ENCODE measurements at places on chromosomes 7 and 10. TPM values are rescaled to one million over a fixed set of nuclear protein-coding genes. Genes with fewer than 3 reads are reported as not detected.
A peak's percentile ranks its signal among the peaks of the same experiment; 100 is the strongest.

- H3K36me3 ChIP-seq = no peaks in the 10 kb centered on the region
- no peak overlapping the region for H3K27ac ChIP-seq
- H3K4me3 ChIP-seq = no peak overlapping the region
- H3K4me1 ChIP-seq = no peaks in the 10 kb centered on the region
Observed at GRCh38 chr10:131424836-131425491, 113.4 kb upstream of the TCERG1L start.

GRCh38 chr7:128076196-128076795, 45.1 kb upstream of the LRRC4 start:
- no peak overlapping the region for H3K4me3 ChIP-seq
- DNase-seq = no peak
- H3K4me1 ChIP-seq = no peaks in the 10 kb centered on the region
- H3K36me3 ChIP-seq = no peaks in the 10 kb centered on the region
- H3K27me3 ChIP-seq = no peaks in the 10 kb centered on the region
- H3K27ac ChIP-seq = no peak overlapping the region

- H3K4me1 ChIP-seq = no peaks in the 10 kb centered on the region
- H3K27ac ChIP-seq = no peak overlapping the region
- no peaks in the 10 kb centered on the region for H3K27me3 ChIP-seq
- no peaks in the 10 kb centered on the region for H3K36me3 ChIP-seq
Observed at GRCh38 chr7:7972922-7973594, 4.5 kb downstream of the GLCCI1 start.

DNA sequence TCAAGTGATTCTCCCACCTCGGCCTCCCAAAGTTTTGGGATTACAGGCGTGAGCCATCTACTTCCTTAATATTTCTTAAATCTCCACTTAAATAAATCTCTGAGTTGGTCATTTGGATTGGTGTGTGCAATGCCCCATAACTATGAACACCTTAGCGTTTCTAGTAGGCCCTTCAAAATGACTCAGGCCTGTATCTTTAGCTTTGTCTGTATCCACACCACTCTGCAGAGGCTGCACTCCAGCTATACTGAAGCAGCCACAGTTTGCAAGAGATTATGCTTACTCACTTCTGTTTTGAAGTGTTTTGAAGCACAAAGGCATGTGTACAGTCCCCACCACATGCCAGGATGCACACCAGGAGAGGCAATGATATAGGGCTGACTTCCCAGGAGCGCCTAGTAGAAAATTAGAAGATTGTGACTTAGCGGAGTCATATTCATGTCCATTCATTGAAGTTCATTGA, 2.4 kb upstream of the ST7 start:
- peaks cover 12% of the 10 kb centered on the region for H3K4me1 ChIP-seq
- no peaks in the 10 kb centered on the region for H3K36me3 ChIP-seq
- H3K27ac ChIP-seq = peak overlapping the region; percentile 7
- H3K27me3 ChIP-seq = no peaks in the 10 kb centered on the region
- no peak overlapping the region for H3K4me3 ChIP-seq

DNA sequence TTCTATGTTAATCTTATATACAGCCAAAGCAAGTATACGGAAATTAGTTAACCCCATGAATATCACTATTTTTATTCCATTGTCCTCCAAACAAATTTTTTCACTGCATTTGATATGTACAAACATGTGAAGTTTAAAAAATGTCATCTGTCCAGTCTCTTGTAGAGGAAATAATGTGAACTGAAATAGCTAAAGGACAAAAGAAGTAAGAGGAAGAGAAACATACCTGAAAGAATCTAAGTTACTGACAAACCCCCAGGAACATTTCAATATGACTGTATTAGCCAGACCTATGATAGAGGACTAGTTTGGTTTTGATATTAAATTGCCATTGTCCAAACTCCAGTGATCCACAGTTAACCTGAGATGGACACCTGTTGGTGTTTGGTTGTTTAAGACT, 80.6 kb downstream of the NRCAM start:
- no peaks in the 10 kb centered on the region for H3K4me1 ChIP-seq
- H3K36me3 ChIP-seq = no peaks in the 10 kb centered on the region
- H3K4me3 ChIP-seq = no peak overlapping the region
- H3K27ac ChIP-seq = no peak overlapping the region
- H3K27me3 ChIP-seq = no peaks in the 10 kb centered on the region

DNA sequence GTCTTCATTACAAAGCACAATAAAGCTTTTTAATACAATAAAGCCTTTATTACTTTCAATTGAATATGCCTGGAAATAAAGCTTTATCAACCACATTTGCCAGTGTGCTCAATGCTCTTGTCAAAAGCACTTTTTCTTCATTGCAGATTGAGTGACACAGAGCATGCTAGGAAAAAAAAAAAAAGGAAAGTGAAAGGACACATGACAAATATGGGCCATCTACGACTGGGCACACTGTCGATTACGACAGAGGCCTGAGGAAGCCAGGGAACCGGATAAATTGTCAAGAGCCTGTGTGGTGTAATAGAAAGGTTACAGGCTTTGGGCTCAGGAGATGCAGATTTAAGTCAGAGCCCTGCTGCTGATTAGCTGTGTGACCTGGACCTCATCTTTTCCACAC, 84.8 kb upstream of the LRGUK start:
- H3K4me3 ChIP-seq = no peak overlapping the region
- H3K27ac ChIP-seq = no peak overlapping the region
- H3K27me3 ChIP-seq = no peaks in the 10 kb centered on the region
- H3K36me3 ChIP-seq = no peaks in the 10 kb centered on the region
- no peak for DNase-seq
- H3K4me1 ChIP-seq = peaks cover 2% of the 10 kb centered on the region

- DNase-seq = no peak
- no peaks in the 10 kb centered on the region for H3K36me3 ChIP-seq
- no peaks in the 10 kb centered on the region for H3K4me1 ChIP-seq
- no peak overlapping the region for H3K4me3 ChIP-seq
- H3K27me3 ChIP-seq = no peaks in the 10 kb centered on the region
- no peak overlapping the region for H3K27ac ChIP-seq
Observed at GRCh38 chr10:62390497-62391176, 16.5 kb downstream of the ZNF365 start.

DNA sequence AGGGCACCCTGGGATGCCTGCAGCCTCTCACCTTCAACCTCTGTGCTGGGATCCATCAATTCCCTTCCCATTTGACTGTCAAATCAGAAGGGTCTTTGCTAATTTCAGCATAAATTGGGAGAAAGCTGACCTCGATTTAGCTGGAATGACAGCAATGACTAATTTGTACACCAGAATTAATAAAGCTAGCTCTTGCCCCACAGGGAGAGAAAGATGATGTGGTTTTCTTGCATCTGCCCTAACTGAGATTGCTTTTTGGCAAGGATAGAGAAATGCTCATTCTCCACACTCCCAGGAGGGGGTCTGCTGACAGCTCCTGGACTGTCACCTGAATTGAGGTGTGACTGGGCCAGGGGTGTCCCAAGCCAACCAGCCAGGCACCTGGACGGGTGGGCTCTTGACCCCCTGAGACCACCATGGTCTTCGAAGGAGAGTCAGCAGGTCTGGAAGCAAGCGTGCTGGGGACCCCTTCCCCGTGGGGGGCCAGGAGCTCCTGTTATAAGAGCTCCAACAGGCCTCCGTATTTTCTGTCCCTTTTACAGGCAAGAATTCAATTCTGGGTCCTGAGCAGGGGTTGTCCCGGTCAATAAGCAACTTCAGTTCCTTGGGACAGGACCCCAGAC, 42.1 kb downstream of the RBM17 start:
- H3K36me3 ChIP-seq = no peaks in the 10 kb centered on the region
- peak; percentile 37 for DNase-seq
- no peaks in the 10 kb centered on the region for H3K4me1 ChIP-seq

- no peaks in the 10 kb centered on the region for H3K36me3 ChIP-seq
- H3K27ac ChIP-seq = no peak overlapping the region
- no peaks in the 10 kb centered on the region for H3K4me1 ChIP-seq
- H3K4me3 ChIP-seq = no peak overlapping the region
- no peak for DNase-seq
Observed at GRCh38 chr10:12563489-12563888, 214.1 kb downstream of the CAMK1D start.

DNA sequence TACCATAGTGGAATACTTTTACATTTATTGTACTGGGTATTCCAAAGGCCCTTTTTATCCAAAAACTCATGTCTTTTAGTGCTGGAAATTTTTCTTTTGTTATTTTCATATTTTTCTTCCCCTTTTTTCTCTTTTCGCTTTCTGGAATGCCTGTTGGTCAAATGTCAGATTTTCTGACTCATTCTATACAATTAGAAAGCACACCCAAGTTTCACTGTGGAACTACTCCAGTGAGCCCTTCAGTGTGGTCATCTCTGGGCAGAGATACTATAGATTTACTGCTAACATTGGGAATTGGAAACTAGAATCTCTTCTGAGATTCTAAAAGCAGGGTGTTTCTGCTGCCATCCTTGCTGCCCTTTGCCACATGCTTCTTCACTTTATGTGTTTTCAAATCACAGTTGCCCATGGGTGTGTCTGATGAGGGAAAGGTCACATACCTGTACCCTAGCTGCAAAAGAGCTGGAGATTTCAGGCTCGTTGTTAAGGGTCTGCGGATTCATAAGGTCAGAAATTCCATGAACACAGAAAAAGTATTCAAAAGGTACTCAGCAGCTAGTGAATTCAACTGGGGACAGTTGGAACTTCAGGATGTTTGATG, 5.6 kb upstream of the WASL start:
- no peaks in the 10 kb centered on the region for H3K27me3 ChIP-seq
- H3K36me3 ChIP-seq = no peaks in the 10 kb centered on the region
- H3K4me1 ChIP-seq = peaks cover 10% of the 10 kb centered on the region
- DNase-seq = no peak

DNA sequence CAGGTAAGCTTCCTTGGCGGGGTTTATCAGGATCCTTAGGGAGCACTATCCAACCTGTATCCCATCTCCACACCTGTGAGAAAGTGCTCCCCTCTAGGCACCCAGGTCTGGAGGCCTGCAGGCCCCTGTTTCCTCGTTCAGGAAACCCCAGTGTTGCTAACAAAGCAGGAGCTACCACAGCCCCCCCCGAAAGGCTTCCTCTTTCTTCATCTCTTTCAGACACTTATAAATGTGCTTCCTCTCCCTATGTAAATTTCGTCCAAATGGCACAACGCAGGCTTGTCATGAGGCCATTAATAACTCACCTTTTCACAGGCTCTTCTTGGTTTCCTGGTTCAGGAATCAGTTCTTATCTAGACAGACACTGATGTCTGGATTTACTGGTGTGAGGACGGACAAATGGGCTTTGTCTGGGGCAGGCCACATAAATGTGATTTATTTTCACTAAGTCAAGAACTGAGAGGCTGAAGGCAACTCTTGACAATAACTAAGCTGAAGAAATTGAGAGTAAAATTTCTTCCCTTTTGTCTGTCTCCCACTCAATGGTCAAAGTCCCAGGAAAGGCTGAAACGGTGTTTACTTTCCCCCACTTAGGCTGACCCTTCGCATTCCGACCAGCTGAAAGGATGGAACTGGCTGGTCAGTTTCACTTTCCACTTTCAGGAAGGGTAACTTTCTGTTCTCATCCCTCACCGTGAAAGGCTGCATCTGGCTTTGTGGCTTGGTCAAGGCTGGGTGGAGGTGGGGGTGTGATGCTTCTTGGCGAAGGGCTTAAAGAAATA, 46.8 kb downstream of the PIK3AP1 start:
- no peak overlapping the region for H3K4me3 ChIP-seq
- DNase-seq = peak; percentile 87
- peaks cover 67% of the 10 kb centered on the region for H3K4me1 ChIP-seq
- H3K27ac ChIP-seq = peak overlapping the region; percentile 85
- H3K36me3 ChIP-seq = no peaks in the 10 kb centered on the region

GRCh38 chr7:28225576-28225975, 45.0 kb upstream of the JAZF1 start:
- H3K4me1 ChIP-seq = no peaks in the 10 kb centered on the region
- H3K27ac ChIP-seq = no peak overlapping the region
- H3K4me3 ChIP-seq = no peak overlapping the region
- no peaks in the 10 kb centered on the region for H3K36me3 ChIP-seq
- DNase-seq = no peak

GRCh38 chr7:26633557-26633956, 230.8 kb downstream of the SKAP2 start:
- H3K27me3 ChIP-seq = no peaks in the 10 kb centered on the region
- no peak overlapping the region for H3K4me3 ChIP-seq
- H3K4me1 ChIP-seq = no peaks in the 10 kb centered on the region
- no peaks in the 10 kb centered on the region for H3K36me3 ChIP-seq

- DNase-seq = no peak
- H3K27ac ChIP-seq = no peak overlapping the region
- no peaks in the 10 kb centered on the region for H3K27me3 ChIP-seq
- no peaks in the 10 kb centered on the region for H3K4me1 ChIP-seq
Observed at GRCh38 chr7:144489504-144489903, 86.0 kb upstream of the NOBOX start.

DNA sequence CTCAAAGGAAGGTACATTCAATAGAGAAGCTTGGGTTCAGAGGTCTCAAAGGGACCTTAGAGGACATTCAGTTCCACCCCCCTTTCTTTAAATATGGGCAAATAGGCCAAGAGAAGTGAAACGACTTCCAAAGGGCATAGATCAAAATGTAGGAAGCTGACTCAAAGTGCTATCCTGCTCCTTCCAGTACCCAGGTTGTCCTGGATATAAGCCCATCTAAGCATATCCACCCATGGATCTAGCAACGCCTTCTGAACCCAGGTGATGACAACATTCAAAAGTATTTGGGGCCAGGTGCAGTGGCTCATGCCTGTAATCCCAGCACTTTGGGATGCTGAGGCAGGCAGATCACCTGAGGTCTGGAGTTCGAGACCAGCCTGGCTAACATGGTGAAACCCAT, 5.3 kb downstream of the ATXN7L1 start:
- H3K4me3 ChIP-seq = no peak overlapping the region
- H3K36me3 ChIP-seq = peaks cover 1% of the 10 kb centered on the region
- H3K4me1 ChIP-seq = no peaks in the 10 kb centered on the region
- no peaks in the 10 kb centered on the region for H3K27me3 ChIP-seq

- H3K36me3 ChIP-seq = no peaks in the 10 kb centered on the region
- H3K27me3 ChIP-seq = no peaks in the 10 kb centered on the region
- DNase-seq = no peak
- H3K4me3 ChIP-seq = no peak overlapping the region
- H3K27ac ChIP-seq = no peak overlapping the region
Observed at GRCh38 chr10:34742456-34742855, 72.6 kb downstream of the PARD3 start.

GRCh38 chr7:22640269-22640668, 86.7 kb upstream of the IL6 start:
- H3K4me3 ChIP-seq = no peak overlapping the region
- no peaks in the 10 kb centered on the region for H3K27me3 ChIP-seq
- no peaks in the 10 kb centered on the region for H3K4me1 ChIP-seq
- no peaks in the 10 kb centered on the region for H3K36me3 ChIP-seq
- no peak for DNase-seq

ZNF239 gene
- total RNA-seq = 15.2 TPM

STRIP2 gene
- total RNA-seq = 5.8 TPM

UNCX gene
- total RNA-seq = not detected

PPP1R3C gene
- total RNA-seq = not detected

KNDC1 gene
- 3.2 TPM for total RNA-seq

TMEM176A gene
- total RNA-seq = 49.6 TPM
